ENCODE measurements at places on chromosomes 1 and 21. TPM values are rescaled to one million over a fixed set of nuclear protein-coding genes. Genes with fewer than 3 reads are reported as not detected.

The CD2 gene
- total RNA-seq = 30.4 TPM

The PTPN22 gene
- total RNA-seq = 122 TPM

The TLR5 gene
- total RNA-seq = 0.24 TPM

The ABCA4 gene
- total RNA-seq = not detected

The KCNQ4 gene
- 0.45 TPM for total RNA-seq

The SMPDL3B gene
- 0.24 TPM for total RNA-seq

The PSEN2 gene
- 14.9 TPM for total RNA-seq

The PDZK1 gene
- total RNA-seq = 0.96 TPM

The LCE3E gene
- total RNA-seq = not detected

The RRP1 gene
- 23.7 TPM for total RNA-seq

The CHRNB2 gene
- not detected for total RNA-seq

The FAM131C gene
- not detected for total RNA-seq

The FHAD1 gene
- 1.7 TPM for total RNA-seq

The PKP1 gene
- total RNA-seq = not detected

The PLA2G2C gene
- not detected for total RNA-seq

The SPRR5 gene
- total RNA-seq = not detected

The CD1D gene
- total RNA-seq = 1.5 TPM

The PER3 gene
- total RNA-seq = 20.8 TPM

The DNALI1 gene
- total RNA-seq = not detected

The COL24A1 gene
- total RNA-seq = 0.54 TPM

All from natural killer cell (primary cell).